ENCODE measurements at places on chromosomes 2 and 18.

GRCh38 chr2:223399357-223399957, 202.7 kb downstream of the SCG2 start:
- DNase-seq = no peak

GRCh38 chr18:48790226-48790863, 160.4 kb downstream of the SMAD7 start:
- no peak for DNase-seq

DNA sequence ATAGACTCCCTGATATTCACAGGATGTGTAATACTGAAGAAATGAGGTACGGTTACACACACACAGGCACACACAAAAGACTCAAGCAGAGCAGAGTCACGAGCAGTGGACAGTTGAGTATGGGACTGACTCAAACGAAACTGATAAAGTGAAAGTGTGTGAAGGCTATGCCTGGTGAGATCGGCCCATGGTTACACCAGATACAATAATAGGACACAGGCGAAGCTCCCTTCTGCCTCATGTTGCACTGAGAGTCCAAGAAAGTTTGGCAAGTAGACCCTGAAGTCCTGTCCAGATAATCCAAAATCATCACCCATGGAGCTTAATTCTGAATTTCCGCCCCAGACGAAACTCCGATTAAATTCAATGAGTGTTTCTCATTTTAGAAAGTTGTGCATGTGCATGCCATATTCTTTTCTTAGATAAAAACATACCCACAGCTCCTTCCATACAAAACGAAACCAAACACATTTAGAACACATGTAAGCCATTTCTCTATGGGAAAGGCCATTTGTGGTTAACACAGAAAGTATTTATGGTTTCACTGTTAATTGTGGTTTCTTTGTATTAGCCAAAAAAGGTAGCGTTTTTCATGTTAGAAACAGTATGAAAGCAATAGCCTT, 567.6 kb downstream of the PLCL1 start:
- DNase-seq = no peak

GRCh38 chr18:13048061-13048595, 57.0 kb downstream of the CEP192 start:
- no peak for DNase-seq

- DNase-seq = no peak
These were observed 250.0 kb downstream of the SOX11 start for GRCh38 chr2:5942204-5942603.

- DNase-seq = no peak
These were observed 13.2 kb downstream of the CFAP65 start for GRCh38 chr2:219028141-219028540.

GRCh38 chr18:38940863-38941531, 1375.4 kb upstream of the CELF4 start:
- DNase-seq = peak; percentile 71

DNA sequence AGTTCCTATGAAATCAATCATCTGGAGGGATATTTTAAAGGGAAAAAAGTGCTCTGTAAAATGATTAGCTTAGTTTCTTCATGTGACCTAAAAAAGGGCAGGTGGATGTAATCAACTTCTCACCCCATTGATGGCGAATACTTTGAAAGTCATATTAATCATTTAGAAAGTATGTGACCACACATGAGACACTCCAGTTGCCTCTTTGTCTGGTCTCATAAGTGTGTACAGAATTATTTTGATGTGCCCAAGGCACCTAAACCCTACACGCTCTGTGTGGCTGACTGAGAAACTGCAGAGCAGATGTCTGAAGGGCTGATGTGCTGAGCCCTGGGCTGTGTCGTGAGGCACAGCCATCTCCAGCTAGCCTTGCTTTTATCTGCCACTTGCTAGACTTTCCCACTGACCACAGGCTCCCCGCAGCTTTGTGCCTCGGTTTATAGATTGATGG, 26.9 kb downstream of the SGPP2 start:
- DNase-seq = no peak

DNA sequence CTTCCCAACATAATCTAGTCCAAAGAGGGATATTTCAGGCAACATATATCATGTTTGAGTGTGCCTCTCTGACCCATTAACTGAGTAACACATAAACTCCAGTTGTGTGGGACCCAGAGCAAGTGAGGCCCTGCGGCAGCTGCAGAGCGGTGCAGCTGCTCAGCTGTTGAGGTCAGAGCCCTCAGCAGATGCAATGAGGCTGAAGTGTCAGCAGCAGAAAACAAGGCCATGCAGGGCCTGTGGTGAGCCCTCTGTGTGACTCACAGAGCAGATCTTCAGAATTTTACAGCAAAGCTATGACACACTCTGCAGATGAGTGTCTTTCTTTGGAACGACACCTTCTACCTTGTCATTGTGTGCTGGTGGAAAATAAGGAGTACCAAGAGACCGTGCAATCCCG, 168.5 kb downstream of the CBLN2 start:
- no peak for DNase-seq

All from CD4-positive, alpha-beta T cell treated with Interleukin-1 beta for 1 hour (primary cell).